ENCODE measurements at places on chromosomes 12 and 14.

DNA sequence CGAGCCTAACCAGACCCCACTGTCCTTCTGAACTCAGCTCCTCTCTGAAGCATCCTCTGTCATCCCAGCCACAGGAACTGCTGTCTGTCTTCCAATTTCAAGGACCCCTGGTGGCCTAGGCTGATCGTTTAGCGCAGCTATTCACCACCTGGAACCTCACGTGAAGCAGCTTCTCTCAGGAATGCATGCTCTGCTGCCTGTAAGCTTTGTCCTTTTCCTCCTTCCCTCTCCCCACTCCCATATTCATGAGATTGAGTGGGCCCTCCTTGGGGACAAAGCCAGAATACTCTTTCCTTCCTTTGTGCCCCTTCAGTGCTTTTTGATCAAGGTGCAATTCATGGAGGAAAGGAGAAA is 17.2 kb downstream of the DPF3 start:
- no peak for DNase-seq

DNA sequence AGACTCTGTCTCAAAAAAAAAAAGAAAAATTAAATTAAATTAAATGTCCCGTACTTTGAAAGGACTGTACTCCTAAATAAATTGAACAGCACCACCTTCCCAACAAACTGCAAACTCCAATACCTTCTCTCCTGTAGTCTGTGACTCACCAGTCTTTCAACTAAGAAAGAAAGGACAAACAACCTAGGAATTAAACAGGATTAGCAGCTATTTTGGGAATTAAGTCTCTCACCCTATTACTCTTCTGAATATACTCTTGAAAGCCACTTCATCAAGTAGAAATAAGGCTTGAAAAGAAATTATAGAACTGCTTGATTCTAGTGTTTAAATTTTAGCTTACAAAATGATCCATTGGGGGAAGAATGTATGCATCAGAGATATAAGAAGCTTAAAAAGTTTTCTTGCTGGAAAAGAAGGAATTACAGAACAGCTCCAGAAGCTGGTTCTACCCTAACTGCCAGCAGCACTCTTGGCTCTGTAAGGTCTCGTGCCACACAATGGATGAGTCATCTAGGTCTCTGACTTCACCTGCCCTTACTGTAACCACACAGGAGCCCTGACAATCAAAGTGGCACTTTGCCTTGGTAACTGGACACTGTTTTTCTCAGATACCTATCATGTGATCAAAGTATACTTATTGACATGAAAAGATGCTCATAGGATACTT is 57.0 kb upstream of the CERS5 start:
- DNase-seq, result no peak

DNA sequence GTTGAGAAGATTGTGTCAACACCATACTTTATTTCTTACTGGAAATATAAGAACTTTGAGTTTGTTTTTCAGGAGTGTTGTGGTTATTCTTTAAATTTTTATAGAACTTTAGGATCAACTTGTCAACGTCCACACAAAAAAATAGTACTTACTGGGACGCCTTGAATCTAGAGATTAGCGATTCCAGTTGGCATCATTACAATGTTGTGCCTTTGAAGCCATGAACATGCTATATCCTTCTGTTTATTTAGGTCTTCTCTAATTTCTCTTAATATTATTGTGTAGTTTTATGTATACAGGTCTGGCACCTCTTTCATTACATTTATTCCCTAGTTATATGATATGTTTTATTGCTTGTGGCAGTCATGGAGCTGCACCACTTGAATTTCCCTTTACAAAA is 320.8 kb upstream of the CCDC196 start:
- no peak for DNase-seq

DNA sequence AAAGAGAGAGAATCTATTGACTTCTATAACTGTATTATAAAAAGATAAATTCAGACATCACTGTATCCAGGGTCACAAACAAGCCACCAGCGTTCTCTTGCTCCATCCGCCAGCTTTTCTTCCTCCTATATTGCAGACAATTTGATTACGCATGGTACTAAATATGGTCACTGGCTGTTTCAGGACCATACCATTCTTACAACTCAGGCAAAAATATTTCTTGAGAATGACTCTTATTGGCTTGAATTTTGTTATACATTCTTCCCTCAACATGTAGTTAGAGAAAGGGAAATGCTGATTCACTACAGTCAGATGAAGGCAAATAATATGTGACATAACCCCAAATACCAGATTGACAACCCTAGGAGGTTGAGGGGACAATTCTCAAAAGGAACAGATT is 101.3 kb downstream of the SLC6A15 start:
- no peak for DNase-seq

DNA sequence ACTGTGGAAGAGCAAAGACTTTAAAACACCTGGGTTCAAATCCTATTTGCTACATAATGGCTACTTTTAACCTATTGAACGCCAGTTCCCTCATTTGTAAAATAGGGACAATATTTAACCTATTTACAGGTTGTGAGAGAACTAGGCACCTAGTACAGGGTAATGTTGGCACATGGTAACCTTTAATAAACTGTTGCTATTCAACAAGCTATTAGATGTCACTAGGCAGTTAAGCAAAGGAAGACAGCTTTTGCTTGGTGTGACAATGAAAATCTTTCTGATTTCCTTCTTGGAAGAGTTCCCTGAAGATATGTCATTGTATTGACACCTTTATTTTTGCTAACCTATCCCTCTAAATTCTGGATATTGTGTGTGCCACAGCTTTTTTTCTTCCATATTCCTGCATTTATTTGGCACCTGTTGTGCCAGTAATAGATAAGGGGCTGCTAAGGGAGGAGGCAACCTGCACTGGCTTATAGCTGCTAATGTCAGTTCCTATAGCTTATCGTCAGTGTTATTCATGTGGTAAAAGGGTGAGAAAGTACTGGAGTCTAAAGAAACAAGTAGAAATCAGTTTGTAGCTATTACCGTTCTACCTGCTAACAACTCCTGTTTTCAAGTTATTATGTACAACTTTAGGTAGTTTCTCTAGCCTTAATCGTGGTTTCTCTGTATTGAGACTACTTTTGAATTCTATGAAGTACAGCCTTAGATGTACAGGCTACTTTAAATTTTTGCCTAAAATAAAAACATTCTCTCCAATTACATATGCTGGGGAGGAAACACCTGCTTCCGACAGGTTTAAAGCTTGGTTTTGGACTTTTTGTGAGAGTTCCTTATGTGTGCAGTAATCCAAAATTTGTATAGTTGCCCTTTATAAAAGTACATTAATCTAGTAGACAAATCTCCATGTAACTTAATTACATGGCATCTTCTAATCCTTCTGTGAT is 24.3 kb downstream of the HIF1A start:
- DNase-seq, result no peak

DNA sequence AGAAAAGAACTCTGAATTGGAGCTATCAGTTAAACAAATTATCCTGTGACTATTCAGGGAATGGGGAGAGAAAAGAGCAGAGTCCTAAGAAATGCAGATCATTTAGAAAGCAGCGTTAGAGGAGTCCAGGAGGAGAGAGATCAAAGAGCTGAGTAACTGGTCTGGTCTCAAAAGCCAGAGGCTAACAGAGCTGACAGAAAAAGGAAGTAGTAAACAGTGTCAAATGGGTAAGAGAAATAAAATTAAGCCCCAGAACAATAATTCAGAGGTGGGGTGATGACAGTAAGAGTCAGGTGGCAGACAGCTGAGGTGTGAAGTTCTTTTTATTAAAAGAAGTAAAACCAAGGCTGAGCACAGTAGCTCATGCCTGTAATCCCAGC is 19.3 kb downstream of the GXYLT1 start:
- DNase-seq, result no peak

GRCh38 chr12:54370171-54370730 is 6.0 kb upstream of the GPR84 start:
- no peak for DNase-seq

DNA sequence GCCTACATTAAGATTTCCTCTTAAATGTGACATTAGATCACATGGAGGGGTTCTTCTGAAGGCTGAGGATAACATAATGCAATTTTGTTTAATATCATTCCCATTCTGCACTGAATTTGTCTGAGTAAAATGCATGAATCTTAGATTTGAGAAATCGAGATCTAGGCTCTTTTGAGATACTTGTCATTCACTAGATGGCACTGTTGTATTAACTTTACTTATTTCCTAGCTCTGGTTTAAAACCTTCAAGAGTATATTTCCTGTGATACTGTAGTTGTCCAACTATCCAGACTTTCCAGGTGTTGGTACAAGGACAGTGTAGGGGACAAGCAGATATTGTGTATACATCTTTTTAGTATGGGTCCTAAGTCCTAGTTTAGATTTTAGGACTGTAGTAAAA is 91.7 kb upstream of the SEL1L start:
- DNase-seq, result no peak

- no peak for DNase-seq
Observed at GRCh38 chr14:33475623-33476022, 475.3 kb downstream of the EGLN3 start.

Data from BJ (cell line).